Globus pallidus (tissue), 1 donor: ENCODE measurements at places on chromosomes 5 and 9.

GRCh38 chr9:97803167-97804058, 49.6 kb upstream of the FOXE1 start:
- peak; percentile 66 for DNase-seq

- no peak for DNase-seq
Observed at GRCh38 chr5:163730206-163730756, 224.9 kb downstream of the MAT2B start.

GRCh38 chr5:72183101-72183520, 75.8 kb downstream of the MAP1B start:
- DNase-seq: peak; percentile 13

GRCh38 chr5:136012041-136012804, 16.6 kb upstream of the TGFBI start:
- no peak for DNase-seq

DNA sequence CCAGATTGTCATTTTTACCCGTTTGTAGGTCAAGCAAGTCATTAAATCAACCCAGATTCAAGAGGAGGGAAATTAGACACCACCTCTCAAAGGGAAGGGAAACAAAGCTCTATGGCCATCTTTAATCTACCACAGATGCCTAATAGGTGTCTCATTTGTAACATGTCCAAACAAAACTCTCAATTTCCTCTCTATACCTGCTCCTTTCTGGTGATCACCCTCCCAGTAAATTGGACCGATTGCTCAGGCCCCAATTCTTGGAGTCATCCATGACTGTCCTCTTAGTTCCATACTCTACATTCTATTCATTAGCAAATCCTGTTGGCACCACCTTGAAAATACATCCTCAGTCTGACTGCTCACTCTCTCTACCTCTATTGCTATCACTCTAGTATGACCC, 22.1 kb upstream of the UGCG start:
- DNase-seq: no peak

GRCh38 chr5:127898551-127899213, 184.9 kb upstream of the SLC12A2 start:
- DNase-seq: no peak

DNA sequence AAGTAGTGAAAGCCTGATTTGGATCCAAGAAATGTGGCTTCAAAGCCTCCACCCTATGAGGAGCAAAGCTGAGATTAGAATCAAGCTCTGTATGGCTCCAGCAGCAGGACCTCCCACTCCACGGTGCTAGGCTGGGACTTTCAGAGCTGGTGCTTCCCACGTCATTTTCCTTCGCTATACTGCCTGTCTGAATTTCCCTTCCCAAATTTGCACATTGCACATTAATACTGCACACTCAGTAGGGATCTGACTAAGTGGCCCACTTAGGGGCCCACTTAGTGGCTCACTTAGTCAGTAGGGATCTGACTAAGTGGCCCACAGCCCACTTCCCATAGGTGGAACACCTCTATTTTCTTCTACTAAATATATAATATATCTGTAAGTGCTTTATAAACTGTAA, 14.1 kb upstream of the SPDL1 start:
- DNase-seq: no peak

GRCh38 chr9:91188719-91189590, 172.8 kb downstream of the AUH start:
- DNase-seq: no peak

DNA sequence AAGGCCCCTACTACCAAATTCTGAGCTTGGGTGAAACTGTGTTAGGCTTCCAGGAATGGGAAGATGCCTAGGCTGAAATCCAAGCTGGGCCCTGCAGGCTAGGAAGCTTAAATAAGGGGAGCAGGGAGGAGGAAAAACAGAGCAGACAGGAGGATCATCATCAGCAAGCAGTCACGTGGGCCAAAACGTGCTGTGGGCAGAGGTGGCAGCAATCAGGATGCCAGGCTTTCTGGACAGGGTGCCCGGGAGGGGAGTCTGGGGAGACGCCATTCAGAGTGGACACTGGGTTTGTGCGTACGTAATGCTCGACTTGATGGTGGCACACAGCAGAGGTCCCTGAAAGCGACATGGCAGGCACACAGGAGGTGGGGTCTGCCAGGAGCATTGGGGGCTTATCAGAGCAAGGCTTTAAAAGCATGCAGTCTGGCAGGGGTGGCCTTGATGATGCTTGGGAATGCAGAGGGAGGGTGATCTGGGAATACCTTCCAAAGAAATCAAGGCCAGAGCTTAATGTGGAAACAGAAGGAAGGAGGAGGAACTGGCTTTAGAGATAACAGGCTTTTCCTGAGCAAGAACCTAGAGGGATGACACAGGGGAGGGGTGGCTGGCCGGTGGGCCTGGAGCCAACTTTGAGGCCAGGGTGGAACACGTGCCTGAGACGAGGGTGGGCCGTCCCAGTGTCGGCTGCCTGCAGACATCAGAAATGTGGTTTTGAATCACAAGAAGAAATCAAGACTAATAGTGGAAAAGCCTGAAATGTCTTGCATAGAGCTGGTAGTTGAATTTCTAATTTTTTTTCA, 212.5 kb downstream of the GADD45G start:
- no peak for DNase-seq

DNA sequence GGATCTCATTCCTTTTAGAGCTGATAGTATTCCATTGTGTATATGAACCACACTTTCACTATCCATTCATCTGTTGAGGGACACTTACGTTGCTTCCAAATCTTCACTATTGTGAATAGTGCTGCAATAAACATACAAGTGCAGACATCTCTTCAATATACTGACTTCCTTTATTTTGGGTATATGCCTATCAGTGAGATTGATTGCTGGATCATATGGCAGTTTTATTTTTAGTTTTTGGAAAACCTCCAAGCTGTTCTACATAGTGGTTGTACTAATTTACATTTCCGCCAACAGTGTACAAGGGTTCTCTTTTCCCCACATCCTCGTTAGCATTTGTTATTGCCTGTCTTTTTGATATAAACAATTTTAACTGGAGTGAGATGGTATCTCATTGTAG, 33.8 kb upstream of the LECT2 start:
- no peak for DNase-seq
